ENCODE measurements at places on chromosomes 1 and 21.

DNA sequence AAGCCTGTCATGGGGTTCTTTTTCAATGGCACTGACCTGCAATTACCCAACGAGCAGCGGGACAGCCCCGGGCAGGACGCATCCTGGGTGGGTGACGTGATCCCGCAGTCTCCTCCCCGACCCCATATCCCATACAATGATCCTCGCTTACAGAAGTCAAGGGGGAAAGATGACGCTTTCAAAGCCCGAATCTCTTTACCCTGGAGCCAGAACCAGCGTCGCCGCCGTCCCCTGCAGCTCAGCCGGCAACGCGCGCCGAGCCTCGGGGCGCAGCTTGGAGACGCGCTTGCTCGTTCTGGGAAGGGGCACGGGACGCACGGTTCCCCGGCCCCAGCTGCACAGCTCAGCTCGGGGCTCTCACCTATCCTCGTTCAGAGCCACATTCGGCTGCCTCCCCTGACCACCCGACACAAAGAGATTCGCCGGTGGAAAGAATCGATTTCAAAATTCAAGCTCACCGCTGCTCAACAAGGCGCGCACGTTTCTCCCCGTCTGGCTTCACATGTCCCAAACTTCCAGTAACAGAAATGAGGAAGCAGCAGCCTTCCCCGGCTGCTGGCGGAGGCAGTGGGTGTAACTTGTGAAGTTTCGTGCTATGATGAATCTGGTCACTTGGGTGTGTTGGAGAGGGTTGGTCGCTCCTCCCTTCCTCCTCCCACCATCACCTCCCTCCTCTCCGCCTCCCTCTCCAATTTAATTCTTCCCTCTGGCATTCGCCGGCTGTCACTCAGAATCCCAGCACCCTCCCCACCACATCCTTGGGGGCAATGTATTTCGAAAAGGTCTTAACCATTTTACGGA, at the start of gene TIAM1:
TSS of gene TIAM1 (minus strand) at position 582 of the 801 bp plus-strand sequence. CDS start 77,289 bp downstream, outside the sequence.
- peak; percentile 75 for DNase-seq

DNA sequence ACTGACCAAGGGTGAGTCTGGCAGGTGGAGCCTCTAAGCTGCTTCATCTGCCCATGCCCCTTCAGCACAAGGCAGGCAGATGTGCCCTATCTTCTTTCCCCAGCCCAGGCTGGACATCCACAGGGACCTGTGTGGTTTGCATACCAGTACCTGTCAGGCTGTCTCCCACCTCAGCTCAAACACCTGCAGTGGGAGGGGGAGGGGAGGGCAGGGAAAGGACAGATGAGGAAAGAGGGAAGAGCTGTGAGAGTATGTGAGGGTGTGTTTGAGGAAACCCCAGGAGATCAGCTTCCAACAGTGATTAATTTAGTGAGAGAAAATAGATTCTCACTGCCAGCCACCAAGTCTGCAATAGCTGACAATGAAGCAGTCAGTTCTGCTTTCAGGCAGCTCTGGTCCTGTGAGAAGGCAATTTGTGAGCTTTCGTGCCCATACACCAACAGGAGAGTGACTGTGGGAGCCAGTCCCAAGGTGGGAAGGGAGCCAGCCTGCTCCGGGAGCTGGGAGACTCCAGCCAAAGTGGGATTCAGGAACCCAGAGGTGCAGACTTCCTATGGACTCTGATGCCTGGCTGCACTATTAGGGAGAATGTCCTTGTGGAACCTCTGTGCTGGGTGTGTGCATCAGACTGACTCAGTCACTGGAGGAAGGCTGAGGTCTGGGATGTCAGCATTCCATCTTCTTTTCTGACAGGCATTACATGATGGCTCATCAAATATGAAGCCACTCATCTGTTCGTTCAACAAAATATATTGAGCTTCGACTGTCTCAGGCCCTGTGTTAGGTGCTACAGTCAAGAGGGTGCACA, 59.7 kb downstream of the TNR start:
- no peak for DNase-seq

DNA sequence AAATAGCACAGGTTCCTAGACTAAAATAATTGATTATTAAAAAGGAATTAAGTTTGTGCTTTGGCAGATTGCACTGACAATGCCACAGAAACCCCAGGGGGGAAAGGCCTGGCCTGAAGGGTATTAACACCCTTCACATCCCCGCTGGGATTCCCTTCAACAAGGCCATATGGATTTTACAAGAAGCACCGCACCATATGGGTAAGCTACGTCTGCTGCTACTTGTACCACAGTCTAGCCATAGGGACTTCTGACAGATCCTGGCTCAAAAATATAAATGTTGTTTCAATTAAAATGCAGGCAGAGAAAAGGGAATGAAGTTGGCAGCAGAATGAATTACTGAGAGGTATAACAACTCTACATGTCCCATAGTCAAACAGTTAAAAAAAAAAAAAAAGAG, 101.0 kb downstream of the DENND1B start:
- peak; percentile 7 for DNase-seq

GRCh38 chr1:50126927-50127715, 18.4 kb downstream of the ELAVL4 start:
- no peak for DNase-seq

DNA sequence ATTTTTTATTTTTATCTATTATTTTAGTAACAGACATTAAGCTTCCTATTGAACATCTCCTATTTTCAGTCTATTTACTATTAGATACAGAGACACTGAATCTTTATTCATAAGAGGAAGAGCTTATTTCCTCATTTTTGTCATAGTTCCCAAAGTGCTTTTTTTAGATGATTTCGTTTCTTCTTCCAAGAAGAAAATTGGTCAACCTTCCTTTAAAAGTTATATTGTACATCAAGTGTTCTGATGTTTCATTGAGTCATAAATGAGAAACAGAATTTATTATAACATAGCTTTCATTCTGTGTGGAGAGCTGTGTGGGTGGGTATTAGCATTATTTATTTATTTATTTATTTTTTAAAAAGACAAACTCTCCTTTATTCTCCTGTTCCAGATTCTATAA, 50.6 kb upstream of the BACH1 start:
- DNase-seq: peak; percentile 32

DNA sequence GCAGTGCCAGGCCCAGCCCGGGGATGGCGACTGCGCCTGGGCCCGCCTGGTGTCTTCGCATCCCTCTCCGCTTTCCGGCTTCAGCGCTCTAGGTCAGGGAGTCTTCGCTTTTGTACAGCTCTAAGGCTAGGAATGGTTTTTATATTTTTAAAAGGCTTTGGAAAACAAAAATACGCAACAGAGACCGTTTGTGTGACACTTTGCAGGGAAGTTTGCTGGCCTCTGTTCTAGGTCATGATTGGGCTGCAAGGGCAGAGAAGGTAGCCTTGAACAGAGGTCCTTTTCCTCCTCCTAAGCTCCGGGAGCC, 719 bp downstream of the SOD1 start:
- no peak for DNase-seq

DNA sequence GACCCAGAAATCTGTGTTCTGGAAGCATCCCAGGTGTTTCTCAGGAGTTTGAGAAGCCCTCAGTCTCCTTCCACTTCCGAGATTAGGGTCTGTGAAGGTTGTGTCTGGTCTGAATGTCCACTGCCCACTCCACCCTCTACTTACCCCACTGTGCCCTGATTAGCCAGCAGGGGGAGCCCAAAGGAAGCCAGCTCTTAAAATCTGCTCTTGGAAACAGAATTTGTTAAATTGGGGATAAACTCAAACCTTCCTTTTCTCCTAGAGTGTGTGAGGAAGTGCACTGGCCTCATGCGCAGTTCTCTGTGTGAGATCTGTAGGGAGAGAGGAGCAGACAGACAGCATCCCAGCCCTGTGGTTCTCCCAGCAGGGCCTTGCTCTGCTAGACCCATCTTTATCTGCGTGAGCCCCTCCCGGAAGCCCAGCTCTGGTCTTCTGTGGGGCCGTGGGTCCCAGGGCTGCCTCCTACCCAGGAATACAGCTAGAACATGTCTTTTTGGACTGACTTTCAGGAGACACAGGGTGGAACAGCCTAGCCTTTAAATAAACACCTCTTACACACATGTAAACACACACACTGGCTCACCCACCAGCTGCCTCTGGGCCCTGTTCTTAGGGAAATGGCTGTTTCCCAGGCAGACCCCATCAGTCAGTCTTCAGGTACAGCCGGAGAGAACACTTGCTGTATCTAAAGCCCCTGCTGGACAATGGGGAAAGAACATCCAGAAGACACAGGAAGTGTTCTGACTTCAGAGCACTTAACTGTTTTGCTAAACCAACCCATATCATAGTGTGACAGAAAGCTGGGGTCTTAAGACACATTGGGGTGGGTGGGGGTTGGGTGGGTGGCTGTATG, 52.2 kb downstream of the SMYD2 start:
- peak; percentile 82 for DNase-seq

GRCh38 chr1:20069874-20070273, at the start of gene PLA2G5:
Gene PLA2G5 (plus strand): TSS chr1:20070194. CDS start chr1:20084831, 14,637 bp downstream.
- peak; percentile 9 for DNase-seq

DNA sequence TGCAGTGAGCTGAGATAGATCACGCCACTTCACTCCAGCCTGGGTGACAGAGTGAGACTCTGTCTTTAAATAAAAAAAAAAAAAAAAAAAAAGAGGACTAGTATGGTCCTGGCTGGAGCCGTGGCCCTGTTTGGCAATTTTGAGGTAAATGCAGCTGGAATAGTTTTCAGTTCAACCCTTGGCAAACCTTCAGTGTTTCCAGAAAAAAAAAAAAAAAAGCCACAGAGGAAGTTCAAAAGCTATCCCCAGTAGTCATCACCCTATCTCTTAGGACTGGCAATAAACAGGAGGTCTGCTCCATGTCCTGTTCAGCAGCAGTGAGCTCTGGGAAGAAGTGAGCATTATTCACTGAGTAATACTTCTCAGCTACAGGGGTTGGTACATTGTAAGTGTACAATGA, 56.8 kb upstream of the ERRFI1 start:
- no peak for DNase-seq

- peak; percentile 38 for DNase-seq
These were observed 107.2 kb downstream of the EDEM3 start for GRCh38 chr1:184647471-184647870.

DNA sequence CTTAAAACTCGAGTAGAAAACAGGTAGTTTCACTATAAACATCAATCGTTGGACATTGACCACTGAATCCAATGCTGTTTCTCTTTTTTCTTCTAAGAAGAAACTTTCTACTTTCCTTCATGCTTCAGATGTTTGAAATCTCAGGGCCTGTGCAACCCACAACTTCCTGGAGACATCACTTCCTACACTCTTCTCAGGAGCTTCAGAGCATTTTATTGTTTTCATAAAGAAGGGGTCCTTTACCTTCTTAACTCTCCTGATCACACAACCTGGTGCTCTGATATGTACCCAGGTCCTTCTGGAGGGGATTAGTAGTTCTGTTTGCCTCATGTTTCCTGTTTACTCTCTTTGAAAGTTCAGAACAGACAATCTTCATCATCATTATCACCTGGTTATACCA, 113.0 kb upstream of the VAV3 start:
- no peak for DNase-seq
